Activated T-helper 2 cell treated with anti-CD3 and anti-CD28 coated beads, Interferon-gamma antibody, Interleukin-2, Interleukin-4, amounts not matched to agents 10 μg/mL and 5 μg/mL and 100 μg/mL, durations not matched to agents 14 hours and 24 hours and 36 hours (primary cell): ENCODE measurements at places on chromosomes 1 and 21.

DNA sequence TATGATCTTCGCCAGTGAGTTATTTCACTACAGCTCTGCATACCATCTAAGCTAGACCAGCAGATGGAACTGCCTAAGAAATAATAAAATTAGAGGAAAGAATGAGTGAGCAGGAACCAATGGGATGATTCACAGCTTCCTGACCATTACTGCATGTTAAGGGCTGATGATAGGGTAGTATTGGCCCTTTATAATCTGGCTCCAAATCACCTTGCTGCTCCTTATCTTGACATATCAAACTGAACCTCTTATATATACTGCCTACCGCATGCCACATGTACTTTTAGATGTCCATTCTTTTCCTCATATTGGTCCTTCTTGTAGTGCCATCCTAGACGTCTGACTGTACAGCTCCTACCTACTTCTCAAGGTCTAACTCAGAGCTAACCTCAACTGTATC, 524.4 kb downstream of the DPYD start:
- no peak for DNase-seq

GRCh38 chr1:241869022-241869421, 21.0 kb downstream of the EXO1 start:
- DNase-seq, result no peak

- no peak for DNase-seq
Measured at GRCh38 chr1:117754061-117754969, 148.5 kb downstream of the TENT5C start.

GRCh38 chr1:24952413-24952841, 22.4 kb upstream of the RUNX3 start:
- DNase-seq, result no peak

DNA sequence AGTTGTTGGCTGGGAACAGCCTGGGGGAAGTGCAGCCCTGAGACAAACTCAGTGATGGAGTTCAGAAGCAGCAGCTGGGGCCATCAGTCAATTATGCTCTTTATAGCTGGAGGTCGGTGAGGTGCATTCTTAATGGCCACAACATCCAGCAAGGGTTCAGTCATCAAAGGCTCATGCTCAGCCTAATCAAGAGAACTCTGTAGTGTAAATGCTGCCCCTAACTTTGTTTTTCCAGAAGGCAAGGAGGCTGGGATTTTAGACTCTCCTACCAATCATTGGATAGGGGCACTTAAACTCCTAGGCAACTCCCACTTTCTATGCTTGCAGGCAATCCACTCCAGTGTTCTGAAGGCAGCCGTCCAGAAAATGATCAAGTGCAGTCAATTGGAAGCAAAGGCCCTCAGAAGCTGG, 15.0 kb upstream of the RGS4 start:
- no peak for DNase-seq

DNA sequence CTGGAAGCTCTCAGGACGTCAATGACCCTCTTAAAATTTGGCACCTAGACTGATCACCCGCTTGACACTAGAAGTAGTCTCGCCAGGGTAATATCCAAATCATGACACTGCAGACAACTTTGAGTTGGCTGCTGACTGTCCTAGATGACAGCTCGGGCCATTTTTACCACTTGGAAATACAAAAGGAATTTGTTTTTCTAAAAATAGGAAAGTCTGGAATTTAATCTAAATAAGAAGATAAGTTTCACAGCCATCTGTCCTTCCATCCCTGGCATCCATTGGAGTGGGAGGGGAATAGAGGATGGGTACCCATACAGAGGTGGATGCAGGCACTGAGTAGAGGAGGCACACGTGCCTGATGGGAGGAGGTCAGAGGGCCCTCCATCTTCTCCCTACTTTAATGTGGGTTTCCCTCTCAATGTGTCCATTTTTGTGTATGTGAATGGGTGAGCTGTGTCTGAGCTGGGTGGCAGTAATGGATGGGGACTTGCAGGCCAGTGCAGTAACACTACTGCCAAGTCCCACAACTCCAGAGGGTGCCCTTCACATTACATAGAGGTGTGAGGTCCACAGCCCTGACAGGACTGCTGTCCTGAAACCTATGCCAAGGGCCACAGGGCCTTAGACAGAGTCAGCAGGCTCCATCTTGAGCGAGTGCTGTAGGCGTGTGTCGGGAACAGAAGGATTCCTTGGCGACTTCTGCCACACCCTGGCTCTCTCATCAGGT, 104.8 kb upstream of the IPO9 start:
- DNase-seq, result no peak

DNA sequence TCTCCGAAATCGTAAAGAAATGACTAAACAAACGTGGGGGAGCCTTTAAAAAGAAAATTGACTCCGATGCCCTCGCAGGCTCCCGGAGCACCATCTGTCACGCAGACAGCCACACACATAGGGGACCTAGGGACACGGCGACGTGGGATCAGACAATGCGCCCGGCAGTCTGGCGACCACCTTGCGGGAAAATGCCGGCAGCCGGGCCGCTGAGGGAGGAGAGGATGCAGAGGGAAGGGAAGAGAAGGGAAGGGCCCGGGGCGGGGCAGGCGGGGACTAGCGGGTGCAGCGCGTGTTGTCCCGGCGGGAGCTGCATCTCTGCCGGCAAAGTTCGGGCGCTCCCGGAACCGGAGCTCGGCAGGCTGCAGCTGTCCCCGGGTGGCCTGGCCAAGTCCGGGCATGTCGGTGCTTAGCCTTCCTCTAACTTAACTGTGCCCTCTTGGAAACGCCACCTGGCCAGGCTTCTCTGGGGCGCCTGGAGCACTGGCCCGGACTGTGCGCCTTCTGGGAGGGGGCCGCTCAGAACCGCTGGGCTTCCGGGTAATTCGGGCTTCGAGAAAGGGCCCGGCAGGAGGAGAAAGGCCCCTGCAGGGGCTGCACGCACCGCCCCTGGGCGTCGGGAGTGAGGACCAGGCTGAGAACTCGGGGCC, 1.8 kb downstream of the NHLH2 start:
- no peak for DNase-seq

DNA sequence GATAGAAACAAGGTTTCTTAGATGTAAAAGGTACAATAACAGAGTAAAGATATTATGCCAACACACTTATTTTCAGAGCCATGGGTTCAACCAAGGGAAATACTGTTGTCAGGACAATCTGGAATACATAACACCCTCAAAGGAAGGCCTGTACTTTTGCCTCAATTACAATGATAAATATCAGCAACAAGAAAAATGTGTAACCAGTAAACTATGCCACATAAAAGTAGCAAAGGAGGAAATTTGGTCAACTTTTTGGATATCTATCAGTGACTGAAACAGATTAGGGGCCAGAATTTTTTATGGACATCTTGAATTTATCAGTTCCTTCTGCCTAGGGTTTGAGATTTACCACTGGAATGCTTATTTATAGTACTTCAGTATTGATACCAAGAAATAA, 24.6 kb upstream of the RAP1GAP start:
- no peak for DNase-seq

DNA sequence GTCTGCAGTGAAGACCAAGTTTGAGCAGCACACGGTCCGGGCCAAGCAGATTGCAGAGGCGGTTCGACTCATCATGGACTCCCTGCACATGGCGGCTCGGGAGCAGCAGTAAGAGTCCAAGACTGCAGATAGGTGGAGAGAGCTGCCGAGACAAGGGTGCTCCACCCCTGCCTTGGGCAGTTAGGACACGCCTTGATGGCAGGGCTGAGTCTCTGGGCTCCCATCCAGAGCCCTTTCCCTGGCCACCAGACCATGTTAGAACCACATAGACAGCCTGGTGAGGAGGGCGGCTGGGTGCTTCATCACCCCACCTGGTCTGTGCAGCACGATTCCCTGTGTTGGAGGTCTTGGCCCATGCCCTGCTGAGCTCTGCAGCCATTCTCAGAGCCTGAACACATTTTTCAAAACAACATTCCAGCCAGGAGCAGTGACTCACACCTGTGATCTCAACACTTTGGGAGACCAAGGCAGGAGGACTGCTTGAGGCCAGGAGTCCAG, 17.3 kb upstream of the MIIP start:
- no peak for DNase-seq

- DNase-seq, result no peak
Measured at GRCh38 chr21:42847051-42847707, 32.2 kb downstream of the WDR4 start.
